ENCODE measurements at places on chromosomes 11 and 22.

GRCh38 chr11:116062490-116063171 is 558.4 kb upstream of the CADM1 start:
- no peak for DNase-seq

GRCh38 chr11:61650781-61651571 is 29.2 kb upstream of the DAGLA start:
- DNase-seq = no peak

- DNase-seq = no peak
Measured at GRCh38 chr11:117750357-117750756, 46.7 kb downstream of the DSCAML1 start.

GRCh38 chr11:5204787-5205186 is 4.3 kb upstream of the OR51V1 start:
- peak; percentile 25 for DNase-seq

DNA sequence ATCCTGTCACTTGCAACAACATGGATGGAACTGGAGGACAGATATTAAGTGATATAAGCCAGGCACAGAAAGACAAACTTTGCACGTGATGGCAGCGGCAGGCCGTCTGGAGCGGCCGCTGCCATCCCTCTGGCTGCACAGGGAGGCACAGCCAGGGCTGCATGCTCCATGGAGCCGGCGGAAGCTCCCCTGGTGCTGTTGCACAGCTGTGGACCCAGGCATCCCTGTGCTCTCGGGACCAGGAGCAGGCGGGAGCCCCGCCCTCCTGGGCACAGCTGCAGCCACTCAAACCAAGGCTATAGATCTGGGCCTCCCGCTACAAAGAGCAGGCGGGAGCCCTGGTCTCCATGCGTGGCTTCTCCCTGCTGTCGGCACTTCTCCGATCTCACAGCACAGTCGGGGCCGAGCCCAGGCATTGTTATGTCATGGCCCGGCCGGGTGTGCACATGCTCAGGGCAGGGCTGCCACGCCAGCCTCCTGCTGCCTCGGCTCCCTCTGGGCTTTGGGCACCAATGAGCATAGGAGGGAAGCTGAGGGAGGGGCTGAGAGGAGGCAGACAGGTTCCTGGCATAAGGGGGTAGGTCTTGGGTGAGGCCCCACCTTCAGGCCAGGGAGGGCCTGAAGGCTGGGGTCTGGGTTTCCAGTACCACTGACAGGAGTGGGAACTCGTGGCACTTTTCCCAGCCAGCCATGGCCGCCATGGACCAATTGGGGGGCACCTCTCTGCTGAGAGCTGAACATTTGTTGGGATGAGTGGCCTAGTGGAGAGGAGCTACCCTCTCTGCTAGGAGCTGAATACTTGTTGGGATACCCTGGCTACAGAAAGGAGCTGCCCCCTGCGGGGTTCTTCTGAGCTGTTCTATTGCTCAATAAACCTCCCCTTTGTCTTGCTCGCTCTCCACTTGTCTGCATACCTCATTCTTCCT is 16.7 kb downstream of the RRP8 start:
- no peak for DNase-seq

DNA sequence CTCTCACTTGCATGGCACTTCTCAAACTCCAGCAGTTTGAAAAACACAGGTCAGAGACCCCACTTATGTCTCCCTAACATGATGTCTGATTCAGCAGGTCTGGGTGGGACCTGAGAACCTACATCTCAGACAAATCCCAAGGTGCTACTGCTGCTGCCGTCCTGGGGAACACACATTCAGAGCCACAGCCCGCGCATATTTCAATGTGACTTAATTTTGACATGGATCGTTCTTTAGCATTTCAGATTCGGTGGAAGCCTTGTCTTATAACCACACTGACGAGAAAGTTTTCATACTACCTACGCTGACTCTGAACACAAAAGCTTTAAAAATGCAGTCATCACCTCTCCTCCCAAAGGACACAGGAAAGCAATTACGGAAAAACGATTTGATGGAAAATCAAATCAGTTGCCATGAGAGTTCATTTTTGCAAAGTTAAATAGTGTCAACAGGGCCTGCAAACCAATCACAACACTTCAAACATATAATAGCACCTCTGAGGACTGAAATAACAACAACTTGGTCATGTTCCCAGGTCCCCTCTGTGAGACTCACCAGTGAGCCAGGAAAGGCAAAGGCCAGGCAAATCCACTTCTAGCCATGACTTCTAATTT is 132.6 kb downstream of the SHANK2 start:
- no peak for DNase-seq

- DNase-seq = no peak
Measured at GRCh38 chr11:128465946-128466705, 121.2 kb downstream of the ETS1 start.

Measured in foreskin melanocyte (primary cell).